ENCODE measurements at places on chromosomes 6 and 20.

DNA sequence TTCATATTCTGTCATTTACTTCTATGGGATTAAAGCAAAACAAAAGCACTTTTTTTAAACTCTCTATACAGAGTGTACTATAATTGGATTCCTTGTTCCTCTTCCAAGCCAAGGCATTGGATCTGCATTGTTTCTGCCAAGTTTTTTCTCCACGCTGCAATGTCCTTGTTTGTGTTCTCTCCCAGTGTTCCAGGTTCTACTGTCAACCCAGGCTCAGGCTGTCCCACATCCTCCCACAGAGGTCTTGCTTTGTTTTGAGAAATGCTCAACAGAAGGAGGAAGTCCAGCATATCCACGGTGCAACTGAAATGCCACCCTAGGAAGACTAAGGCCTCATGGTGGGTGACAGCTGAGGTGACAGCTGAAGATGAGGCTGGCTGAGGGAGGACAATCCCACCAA is 287.1 kb upstream of the PRDM1 start:
- DNase-seq, result no peak

DNA sequence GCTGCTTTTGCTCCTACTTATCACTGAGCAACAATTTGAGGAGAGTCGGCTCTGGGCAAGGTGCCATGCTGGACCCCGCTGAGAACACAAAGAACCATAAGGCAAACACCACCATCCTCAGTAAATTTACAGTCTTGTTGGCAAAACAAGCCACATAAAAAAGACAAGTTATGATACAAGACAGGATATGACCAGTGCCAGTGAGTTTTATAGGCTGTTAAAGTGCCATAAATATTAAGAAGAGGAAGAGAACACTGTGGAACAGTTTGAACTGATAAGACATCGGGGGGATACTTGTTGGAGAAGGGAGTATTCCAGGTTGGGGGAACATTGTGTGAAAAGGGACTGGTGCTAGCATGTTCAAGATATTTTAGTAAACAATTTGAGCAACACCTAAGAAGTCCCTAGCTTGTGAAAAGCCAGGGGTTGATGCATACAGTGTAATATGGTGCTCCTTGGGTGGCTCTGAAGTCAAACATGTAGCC is 25.3 kb upstream of the RIPOR2 start:
- no peak for DNase-seq

DNA sequence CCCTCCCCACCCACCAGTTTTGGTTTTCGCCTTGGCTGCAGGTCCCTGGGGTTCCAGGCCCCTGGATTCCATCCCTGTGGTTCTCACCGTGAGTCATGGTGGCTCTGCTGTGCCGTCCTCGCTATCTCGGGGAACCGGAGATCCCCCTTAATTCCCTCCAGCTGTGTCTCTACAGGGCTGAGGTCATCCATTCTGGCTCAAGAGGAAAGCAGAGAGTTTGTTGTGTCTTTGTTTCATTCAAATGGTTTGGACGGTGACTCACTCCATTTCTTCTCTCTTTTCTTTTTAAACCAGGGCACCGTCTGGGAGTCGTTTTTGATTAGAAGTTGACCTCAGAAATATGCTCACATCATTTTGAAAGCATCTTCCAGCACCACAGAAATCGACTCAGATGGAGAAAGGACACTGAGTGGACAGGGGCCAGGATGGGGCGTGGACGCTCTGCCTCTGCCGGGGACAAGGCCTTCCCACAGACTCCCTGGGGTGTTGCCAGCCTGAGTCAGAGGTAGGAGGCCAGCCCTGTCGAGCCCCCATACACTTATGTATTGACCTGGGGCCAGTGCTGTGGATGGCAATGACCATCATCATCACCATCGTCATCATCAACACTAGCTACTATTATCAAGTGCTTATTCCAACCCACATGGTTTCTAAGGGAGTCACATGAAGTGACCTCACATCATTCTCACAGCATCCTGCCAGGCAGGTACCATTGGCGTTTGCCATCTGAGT is 176.2 kb downstream of the NFATC2 start:
- no peak for DNase-seq

DNA sequence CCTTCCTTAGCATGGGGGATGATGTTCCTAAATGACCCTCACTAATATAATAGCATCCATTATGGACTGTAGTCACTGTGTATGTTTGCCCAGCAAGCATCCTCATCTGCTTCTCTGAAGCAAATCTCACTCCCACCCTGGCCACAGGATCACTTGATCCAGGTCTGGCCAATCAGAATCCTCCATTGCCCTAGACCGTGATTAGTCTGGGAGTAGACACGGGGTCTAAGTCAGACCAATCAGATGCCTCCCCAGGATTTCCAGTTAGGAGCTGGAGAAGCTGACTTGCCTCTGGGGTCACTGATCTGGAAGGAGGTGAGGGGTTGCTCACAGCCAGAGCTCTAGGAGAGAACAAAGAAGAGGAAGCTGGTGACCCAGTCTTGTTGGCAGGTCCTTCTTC is 153.9 kb downstream of the DHX35 start:
- no peak for DNase-seq

DNA sequence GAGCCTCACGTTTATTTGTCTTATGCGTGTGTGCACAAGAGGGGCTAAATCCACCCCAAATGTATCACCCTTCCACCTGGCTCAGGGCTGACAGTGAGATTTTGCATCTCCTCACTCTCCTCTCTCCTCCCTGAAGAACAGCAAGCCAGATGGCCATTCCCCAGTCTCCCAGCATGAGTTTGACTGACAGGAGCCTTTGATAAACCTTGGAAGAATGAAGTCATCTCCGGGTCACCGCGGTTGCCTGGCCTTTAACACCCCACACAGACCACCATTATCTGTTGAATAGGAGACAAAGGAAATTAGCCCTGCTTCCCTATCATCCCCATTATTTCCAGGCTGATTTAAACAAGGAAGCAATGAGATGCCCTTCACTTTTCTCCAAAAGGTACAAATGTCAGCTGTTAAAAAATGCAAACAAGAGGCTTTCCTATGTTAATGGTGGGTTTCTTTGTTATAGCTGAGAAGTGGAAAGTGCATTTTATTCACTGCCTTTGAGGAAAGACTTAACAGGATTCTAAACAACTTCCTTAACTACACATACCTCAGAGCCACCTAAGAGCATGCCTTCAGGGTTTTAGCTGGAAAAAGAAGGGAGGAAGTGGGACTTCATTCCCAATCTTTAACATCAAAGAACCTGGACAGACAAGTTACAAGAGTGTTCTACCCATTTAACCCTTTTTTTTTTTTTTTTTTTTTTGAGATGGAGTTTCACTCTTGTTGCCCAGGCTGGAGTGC is 524.8 kb upstream of the ID4 start:
- no peak for DNase-seq

DNA sequence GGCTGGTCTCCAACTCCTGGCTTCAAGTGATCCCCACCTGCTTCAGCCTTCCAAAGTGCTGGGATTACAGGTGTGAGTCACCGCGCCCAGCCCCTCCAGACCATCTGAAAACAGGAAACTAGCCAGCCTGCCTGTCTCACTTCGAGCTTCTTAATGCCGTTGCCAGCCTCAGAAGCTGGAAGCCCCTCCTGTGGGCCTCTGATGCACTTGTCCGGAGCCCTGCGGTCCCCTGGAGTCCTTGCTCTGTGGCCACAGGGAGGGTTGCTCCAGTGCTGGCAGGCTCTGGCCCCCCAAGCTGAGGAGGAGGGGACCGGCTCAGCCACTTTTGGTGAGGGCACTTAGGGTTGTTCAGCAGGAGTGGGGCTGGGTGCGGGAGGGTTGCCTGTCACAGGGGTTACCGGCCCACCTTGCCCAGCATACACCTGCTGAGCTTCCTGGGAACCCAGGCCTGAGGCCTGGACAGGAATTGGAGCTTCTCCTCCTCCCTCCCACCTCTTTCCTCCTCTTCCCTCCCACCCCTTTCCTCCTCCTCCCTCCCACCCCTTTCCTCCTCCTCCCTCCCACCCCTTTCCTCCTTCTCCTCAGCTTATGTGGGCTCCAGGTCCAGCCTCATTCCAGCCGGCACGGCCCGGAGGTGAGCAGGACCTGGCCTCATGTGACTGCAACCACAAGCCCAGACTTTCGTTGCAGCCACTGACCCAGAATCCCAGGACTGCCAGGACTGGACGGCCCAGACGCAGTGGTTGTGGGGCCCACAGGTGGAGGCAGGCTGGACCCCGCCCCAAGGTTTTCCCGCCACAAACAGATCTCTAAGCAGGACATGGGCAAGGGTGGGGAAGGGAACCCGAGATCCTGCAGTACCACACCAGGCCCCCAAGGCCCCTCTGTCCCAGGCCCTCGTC is 9.4 kb upstream of the BIRC7 start:
- no peak for DNase-seq

DNA sequence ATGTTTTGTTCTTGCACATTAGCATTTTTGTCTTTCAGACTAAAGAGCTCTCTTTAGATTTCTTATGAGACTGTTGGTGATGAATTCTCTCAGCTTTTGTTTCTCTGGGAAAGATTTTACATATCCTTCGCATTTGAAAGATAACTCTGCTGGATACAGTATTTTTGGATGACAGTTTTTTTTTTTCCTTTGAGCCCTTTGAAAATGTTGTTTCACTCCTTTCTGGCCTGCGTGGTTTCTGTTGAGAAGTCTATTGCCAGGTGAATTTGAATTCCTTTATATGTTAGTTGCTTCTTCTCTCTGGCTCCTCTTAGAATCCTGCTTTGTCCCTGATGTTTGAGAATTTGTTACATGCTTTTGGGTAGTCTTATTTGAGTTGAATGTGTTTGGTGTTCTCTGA is 22.2 kb upstream of the KIAA1586 start:
- DNase-seq, result no peak

DNA sequence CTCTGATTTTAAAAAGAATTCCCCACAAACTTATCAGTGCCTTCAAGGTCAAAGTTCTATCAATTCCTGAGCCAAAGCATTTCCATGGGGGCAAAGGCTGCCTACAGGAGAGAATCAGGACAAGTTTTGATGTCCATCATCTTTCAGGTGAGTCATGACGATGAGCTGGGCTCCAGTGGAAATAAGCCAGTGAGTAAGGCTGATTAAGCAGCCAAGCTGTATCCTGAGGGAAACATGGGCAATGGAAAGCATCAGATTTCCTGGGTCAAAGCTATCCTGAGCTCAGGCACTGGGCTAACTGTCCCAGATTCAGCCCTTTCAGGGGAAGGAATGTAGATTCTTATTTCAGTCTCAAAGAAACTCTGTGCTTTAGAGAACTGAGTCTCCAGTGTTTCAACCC is 377.4 kb downstream of the CD109 start:
- no peak for DNase-seq

DNA sequence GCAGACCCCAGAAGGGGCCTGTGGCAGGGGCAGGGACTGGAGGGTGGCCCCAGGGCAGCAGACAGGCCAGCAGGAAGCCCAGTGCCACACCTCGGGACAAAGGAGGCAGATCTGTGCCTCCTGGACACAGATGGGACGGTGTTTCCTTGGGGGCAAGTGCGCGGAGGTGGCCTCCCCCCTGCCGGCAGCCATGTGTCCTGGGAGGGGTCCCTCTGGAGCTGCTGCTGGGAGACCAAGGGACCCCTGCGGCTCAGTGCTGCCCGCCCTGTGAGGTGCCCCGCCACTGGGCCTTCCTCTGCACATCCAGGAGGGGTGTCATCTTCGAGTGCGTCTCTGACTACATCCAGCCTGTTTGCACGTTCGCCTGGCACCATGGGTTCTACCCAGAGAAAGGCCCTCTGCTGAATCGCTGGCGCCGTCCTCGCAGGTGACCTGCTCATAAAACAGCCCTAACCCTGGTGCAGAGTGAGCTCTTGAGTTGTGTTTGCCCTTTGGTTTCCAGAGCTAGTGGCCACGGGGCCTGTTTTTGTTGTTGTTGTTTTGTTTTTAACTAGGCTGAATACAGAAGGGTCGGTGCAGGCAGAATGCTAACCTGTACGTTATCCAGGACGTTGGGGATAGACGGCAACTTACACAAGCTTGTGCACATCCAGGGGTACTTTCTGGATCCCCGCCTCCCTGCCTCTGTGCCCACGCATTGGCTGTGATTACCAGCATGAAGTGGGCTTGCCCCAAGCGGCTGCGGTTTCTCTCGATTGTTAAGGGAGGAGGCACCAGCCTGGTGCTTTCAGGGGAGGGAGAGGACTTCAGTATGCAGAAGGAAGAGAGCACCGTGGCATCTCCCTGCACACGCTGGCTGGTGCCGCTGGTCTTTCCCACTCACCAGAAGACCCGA is 1.3 kb upstream of the KCNQ2 start:
- DNase-seq, result no peak

DNA sequence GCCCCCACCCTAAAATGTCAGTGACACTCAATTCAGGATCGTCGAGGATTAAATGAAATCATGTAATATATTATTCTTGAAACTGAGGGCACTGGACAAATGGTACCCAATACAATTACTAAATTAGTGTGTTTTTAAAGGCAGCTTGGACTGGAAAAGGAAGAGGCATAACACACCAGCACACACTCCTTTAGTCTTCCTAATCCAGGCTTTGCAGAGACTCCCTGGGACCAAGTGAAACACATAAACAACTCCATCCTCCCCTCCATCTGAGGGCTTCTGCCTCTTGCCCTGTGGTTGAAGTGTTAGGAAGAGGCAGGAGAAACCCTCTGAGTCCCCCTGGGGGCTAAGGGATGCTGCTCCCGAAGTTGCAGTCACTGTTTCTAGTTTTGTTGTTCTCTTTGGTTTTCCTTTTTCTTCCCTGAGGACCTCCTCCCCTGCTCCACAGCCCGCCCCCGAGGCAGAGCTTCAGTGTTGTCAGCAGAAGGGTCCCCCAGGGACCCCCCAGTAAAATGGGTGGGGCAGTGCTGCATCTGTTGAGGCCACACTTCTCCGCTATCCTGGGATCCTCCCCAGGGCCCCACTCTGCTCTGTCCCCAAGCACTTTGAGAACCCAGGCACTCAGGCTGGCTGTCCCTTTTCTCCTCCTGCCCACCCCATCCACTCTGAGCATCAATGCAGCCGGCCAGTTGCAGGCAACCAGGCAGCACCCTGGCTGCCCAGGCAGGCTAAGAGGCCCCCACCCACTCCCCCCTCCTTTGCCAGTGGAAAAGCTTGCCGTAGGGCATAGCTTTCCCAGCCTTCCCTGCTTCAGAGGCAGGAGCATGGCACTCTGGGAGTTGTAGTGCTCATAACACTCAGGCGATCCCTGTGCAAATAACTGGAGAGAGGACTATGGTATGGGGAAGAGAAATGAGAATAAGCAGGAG is 5.9 kb downstream of the TMEM63B start:
- no peak for DNase-seq

DNA sequence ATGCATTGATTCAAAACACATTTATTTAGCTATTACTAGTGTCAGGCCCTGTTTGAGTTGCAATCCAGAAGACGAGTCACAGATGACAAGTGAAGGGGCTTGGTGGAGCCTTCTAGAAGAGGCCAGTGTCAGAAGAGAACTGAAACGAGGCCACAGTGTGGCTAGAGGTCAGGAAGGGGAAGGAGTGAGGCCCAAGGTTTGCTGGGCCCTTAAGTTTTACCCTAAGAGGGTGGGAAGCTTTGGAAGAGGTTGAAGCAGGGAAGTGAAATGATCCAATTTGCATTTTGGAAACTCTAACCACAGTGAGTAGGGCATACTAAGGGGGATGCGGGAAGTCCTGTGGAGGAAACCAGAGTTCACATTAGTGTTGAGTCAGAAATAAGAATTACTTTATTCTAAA is 25.0 kb downstream of the TTK start:
- DNase-seq, result no peak

- DNase-seq, result no peak
Measured at GRCh38 chr20:52172392-52173047, 19.1 kb downstream of the ZFP64 start.

Data from CMK (cell line).